ENCODE measurements at places on chromosomes 12 and 14.

DNA sequence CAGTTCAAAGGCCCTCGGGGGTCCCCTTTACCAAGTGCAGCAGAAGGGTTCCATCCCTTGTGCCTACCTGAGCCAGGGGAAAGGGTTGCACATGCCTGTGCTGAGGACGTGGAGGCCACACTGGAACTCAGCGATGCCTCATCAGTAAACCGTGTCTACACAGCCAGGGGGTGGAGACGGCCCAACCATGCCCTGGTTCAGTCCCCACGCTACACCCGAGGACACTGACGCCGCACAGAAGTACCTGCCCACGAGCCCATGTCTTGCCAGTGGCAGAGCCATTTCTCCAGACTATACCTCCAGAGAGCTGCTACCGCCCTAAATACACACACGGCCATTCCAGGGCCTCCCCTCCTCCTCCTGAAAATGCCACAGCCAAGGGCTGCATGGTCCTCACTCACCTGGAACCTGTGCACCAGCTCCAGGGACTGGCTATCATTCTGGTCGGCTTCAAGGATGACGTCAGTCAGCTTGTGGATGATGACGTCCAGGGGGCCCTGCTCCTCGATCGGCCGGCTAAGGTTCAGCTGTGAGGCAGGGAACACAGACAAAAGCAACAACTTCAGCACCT is 93.4 kb downstream of the CHGA start:
- no peak for ATAC-seq

GRCh38 chr14:61690982-61691381 is 4.3 kb upstream of the HIF1A start:
- no peak for ATAC-seq

DNA sequence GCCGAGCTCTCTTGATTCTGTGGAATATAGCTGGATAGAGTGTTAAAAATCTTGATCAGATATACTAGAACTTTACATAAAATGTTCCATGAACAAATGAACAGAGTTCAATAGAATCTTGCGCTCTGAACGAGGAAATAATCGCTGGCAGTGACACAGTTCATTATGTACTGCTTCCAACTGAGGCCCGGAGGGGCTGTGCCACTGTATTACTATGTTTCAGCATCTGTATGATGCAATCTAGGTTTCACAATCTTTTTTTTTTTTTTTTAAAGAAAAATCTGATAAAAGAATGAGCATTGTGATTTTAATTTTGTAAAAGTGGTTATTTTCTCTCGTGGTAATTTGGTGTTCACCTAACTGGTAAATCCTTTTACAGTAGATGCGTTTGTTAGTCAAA is 77.2 kb downstream of the FERMT2 start:
- peak; percentile 75 for ATAC-seq

DNA sequence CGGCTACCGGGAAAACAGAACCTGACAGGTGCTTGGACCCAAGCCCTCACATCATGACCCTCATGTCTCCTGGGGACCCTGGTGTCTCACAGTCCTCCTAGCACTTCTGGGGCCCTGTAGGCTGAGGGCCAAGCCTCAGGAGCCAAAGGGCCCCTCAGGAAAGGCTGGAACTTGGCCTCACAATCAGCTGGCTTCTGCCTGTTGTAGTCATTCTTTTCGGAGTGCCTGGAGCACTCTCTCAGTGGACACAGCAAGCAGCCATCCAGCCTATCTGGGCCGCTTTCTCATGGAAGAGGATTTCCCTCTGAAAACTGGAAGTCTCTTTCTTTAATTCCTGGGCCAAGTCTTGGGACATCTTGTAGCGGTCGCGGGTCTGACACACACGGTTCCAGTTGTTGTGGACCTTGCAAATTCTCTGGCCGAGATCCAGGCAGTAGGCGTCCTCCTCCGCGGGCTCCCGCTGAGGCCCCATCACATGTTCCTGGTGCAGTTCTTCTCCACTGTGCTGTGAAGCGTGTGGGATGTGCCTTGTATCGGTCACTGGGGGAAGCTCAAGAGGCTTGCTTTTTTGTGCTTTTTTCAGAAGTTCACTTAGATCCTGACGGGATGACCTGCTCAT is 169.3 kb downstream of the EMP1 start:
- ATAC-seq = no peak

GRCh38 chr12:53059434-53060063 is 9.7 kb downstream of the TNS2 start:
- no peak for ATAC-seq

DNA sequence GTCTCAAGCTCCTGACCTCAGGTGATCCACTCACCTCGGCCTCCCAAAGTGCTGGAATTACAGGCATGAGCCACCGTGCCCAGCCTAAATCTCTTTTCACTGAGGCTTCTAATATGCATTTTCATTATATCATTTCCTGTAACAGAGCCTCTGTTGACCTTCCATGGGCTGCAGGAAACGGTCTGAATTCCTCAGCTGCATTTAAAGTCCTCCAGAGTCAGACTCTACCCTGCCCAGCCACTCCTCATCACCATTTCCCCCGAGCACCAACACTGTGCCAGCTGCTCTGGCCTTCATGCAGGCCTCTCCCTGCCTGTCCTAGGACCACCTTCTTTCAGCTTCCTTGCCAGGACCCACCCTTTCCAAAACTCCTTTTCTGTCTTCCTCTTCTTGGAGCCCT is 9.8 kb upstream of the NFKBIA start:
- ATAC-seq = no peak

GRCh38 chr12:14280921-14281320 is 84.6 kb upstream of the ATF7IP start:
- no peak for ATAC-seq
